Heart left ventricle (tissue), 16 donors: ENCODE measurements at places on chromosomes 7 and 10.
A peak's percentile ranks its signal among the peaks of the same experiment; 100 is the strongest.

- DNase-seq = no peak
Measured at GRCh38 chr7:149245244-149245643, 5.8 kb downstream of the ZNF212 start.

DNA sequence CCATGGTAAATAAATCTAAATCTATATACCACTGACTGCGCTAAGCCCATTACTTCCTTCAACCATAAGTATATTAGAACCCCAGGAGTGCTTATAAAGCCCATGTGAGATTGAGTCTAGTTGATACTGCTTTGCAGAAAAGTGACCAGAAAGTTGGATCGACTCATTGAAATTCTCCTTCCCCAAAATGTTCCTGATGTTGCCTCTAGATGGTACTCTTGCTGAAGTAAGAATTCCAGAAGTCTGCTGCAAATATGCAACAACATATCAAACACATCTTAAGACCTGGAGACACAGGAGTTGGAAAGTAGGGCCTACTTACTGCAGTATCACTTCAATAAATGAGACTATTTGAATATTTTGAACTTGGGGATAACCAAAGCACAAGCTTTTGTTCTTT lies 550.8 kb downstream of the IPMK start:
- DNase-seq = no peak

DNA sequence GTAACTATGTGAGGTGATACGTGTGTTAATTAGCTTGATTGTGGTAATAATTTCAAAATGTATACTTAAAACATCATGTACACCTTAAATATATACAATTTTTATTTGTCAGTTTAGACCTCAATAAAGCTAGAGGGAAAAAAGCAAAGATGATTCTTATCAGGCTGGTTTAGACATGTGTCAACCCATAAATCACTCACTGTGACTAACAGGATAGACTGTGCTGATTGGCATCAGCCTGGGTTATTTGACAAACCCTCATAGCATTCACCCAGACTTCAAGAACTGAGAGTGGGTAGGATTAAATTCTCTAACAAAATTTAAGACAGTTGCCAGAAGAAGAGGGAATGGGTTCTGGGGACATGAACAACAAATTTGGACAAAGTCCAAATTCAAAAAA lies 73.8 kb upstream of the TMEM140 start:
- DNase-seq = no peak

DNA sequence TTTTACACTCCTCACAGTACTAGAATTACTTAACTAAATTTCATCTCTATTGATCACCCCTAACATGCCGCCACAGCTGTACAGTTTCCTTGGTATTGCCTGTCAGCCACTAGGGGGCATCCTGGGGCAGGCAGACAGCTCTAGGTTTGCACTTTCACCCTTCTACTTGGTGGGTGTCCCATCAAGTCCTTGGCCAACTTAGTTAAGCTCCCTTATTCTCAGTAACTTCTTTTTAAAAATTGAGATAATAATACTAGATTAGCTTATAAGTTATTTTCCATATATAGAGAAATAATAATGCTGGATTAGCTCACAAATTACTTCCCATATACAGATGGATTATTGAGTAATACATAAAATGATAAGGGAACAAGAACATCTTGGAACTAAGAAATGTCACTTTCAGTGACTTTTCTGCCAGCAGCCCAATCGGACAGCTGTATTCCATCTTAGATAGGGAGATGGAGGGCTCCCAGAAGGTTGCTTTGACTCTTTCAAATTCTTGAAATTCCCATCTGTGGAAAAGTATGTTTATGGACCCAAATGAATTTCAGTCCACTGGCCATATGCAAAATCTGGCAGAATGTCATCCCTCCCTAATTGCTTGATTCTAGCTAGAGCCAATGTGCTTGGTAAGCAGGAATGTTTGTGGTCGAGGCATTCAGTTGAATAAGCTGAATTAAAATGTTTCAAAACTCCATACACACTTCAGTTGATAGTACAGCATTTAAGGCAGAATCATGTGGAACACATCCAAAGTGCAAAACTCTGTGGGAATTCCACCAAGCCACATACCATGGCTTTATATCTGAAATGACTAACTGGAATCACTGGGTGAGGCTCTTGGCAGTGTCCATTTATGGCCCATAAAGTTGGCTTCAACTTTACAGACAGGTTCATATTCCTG lies 309.7 kb downstream of the CSTF2T start:
- peak; percentile 41 for DNase-seq

DNA sequence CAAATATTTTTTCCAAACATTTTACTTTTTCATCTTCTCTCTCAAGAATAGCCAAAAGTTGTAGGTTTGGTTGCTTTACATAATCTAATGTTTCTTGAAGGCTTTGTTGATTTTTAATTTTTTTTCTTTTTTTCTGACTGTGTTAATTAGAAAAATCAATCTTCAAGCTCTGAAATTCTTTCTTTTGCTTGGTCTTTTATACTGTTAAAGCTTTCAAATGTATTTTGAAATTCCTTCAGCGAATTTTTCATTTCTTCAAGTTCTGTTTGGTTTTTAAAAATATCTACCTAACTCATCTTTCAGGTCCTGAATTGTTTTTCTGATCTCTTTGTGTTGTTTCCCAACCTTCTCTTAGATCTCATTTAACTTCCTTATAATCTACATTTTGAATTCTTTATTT lies 109.3 kb downstream of the SLC25A40 start:
- DNase-seq = no peak

- DNase-seq = no peak
Measured at GRCh38 chr7:116340943-116341907, 130.9 kb downstream of the TES start.

DNA sequence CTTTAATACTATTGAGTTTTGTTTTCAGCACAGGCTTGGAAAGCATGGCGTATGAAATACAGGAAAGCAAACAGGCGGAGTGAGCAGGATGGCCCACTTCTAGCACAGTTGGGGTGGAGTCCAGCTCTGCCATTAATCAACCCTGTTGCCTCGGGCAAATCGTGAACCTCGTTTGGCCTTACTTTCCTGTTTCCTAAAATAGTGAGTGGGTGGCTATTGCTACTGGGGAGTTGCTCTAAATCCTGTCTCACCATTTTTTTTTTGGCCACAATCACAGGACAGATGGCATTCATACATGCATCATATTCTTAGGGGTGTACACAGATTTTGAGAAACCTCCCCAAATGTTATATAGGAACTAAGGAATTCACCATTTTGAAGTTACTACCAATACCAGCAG lies 157.8 kb downstream of the ANLN start:
- no peak for DNase-seq

GRCh38 chr10:64733980-64734379 lies 1212.8 kb downstream of the REEP3 start:
- DNase-seq = no peak

DNA sequence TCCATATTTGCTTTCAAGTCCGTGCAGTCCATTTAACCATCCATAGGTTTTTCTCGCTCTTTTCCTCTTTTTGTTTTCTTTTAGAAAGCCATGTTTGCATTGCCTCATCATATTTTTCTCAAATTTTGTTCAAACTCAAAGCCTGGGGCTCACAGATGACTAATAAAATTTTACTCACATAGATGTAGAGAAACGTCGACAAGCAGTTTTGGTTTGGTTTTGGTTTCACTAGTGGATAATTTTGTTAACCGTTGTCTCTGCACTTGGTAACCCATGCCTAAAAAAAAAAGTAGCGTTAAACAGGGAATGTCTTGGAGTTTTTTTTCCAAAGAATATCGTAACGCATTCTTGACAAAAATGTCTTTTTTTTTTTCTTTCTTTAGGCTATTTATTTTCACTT lies 344.2 kb upstream of the GALNT17 start:
- DNase-seq = no peak
